ENCODE measurements at places on chromosomes 4 and X.

DNA sequence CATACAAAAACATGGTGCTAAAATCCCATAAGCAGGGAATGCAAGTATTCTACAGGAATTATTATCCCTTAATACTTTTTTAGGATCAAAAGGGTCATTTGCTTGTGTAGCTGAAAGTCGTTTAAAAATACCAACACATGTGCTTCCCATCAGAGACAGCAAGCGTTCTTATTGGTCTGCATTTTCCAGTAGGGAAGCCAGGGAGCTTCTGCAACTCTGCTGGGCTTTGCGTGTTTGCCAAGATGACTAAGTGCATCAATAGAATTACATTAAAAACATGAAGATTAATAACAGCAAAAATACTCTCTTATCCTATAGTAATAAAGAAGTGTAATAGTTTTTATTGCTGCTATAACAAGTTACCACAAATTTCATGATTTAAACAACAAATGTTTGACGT is 111.2 kb downstream of the QDPR start:
- DNase-seq: no peak

DNA sequence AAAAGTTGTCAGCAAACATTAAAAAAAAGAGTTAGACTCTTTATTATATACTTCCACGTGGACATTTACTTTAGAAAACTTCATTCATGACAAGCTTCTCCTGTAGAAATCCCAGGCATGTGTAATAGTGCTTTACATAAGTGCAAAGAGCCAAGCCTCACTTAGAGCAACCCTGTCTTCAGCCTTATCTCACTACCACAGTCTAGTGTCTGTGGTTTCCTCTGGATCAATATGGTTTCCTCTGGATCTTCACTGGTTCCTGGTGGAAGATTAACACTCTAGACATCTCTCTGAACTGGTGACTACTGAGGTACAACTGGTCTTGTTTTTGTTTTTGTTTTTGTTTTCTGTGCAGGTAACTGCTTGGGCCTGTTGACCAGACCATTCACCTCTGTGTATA is 18.4 kb upstream of the ARMCX5 start:
- no peak for DNase-seq

GRCh38 chr4:95360256-95360903 is 188.4 kb downstream of the UNC5C start:
- no peak for DNase-seq

DNA sequence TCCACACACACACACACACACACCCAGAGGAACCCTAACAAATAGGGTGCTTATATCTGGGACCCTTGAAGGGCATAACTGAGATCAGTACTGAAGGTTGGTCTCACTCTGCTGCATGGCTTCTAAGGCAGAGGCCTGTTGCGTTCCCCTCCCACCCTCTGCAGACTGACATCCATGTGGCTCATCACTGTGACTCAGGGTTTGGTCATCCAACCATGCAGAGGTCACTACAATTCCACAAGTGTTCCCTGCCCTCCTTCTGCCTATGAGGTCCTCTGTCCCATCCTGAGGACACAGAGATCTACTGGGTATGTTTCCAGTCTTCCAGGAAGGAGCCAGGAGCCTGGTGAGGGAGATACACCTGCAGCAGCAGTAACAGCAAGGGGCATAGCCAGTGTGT is 55.8 kb downstream of the XAGE2 start:
- DNase-seq: no peak

DNA sequence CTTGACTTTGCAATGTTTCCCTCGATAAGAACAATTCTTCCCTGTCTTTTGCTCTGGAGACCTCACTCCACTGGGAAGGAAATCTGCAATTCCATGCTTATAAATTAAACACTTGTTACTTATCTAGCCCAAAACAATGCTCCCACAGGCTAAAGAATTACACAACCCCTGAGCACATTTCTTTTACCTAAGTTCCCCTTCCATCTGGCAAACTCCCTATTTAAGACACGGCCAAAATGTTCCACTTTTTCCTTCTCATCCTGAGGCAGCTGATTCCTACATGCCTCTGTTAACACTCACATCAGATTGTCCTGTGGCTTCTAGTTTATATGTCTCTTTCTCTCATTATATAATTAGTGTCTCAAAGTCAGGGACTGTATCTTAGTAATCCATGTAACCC is 211.7 kb downstream of the COX18 start:
- no peak for DNase-seq

Measured in Panc1 (cell line).